ENCODE measurements at places on chromosomes 1 and 21. TPM values are rescaled to one million over a fixed set of nuclear protein-coding genes. Genes with fewer than 3 reads are reported as not detected.

DNA sequence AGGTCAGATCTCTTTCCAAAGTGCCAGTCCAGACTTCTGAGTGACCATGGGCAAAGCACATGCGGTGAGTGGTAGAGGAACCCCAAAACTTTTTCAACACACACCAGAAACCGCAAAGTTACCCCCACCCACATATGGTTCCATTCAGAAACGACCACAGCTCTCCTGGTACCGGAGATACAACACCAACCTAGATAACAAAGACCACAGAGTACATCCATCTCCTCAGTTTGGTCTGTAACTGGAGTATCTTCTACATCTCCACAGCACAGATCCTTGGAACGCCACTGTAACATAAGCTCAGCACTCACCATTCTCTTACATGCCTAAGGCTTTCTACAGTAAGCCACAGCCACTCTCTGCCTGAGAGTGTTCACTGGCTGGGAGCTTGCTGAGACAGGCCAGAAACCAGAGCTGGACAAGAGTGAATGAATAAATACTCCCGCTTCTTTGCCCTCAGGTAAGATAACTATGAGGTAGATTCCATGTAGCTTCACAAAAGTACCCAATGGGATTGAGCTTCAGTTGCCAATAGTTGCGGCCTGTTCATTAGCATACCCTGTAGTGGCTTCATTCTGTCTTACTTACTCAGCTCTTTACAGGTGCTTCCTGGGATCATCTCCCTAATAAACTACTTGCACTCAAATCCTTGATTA lies 81.8 kb downstream of the SMYD3 start:
- DNase-seq: no peak

DNA sequence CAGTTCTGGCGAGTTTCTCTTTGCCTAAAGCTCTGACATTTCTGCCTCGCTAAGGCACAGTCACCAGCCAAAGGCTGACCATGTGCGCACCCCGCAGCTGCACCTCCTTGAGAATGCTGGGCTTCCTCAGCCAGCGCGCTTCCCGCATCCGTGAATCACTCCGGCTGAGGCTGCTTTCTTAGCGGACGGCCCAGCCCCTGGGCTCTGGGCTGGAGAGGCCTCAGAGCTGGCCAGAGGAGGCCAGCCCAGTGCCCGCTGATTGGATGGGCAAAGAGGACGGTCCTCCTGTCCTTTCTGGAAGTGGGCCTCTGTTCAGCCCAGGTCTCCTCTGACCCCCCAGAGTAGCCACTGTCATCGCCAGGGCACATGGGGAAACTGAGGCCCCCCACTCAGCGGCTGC lies 56.1 kb downstream of the PRDM16 start:
- DNase-seq: no peak

DNA sequence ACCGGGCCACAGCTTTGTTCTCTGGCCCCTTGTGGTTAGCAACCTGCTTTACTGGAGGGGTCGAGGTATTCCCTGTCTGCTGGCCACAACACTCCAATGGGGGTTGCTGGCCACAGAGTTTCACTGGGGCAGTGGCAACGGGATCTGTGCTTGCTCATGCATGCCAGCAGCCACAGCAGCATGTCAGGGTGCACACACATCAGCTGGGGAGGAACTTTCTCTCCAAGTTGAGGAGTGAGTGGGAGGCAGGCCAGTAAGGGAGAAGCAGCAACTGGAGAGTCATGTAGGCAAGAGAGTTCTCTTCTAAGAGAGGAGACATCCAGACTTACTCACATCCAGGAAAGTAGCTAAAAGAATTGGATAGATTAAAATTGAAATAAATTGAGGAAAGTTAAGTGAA lies 38.0 kb downstream of the SAMD13 start:
- DNase-seq: no peak

GRCh38 chr1:114345930-114346479 lies 165.0 kb downstream of the TRIM33 start:
- no peak for DNase-seq

DNA sequence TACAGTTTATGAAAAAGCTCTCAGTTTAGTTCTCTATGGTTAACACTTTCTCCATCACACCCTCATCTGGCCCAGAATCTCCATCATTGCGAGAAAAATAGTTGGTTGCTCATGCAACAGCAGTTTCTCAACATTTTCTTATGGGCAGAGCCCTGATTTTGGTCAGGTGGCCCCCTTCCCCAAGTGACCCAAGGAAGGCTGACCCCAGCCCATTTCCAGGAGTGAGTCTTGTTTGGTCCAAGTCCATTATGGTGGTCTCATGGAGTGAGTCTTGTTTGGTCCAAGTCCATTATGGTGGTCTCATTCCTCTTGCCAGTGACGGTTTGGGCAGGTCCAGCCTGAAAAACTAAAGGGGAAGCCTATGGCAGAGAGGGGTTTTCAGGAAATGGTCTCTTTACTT lies 1.5 kb upstream of the TRIM62 start:
- DNase-seq: no peak

EVA1B gene
- total RNA-seq: 30.3 TPM

Data from mucosa of gallbladder (tissue), 1 donor.